ENCODE measurements at places on chromosomes 7 and 10. TPM values are rescaled to one million over a fixed set of nuclear protein-coding genes. Genes with fewer than 3 reads are reported as not detected.

DNA sequence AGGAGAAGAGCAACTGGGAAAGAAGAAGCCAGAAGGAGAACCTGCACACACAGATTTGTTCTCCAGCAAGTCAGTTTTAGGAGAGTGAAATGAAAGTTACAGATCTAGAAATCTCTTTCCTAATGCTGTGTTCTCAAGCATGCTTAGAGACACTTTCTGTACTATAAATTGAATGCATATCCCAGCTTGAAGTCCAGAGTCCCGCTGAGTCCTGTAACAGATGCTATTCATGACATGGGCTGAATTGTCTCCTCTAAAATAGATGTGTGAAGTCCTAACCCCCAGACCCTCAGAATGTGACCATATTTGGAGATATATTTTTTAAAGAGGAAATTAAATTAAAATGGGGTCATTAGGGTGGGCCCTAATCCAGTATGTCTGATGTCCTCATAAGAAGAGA, 46.9 kb upstream of the GJD4 start:
- no peak for DNase-seq

- peak; percentile 25 for DNase-seq
Observed at GRCh38 chr7:20651960-20652544, 36.6 kb downstream of the ABCB5 start.

DNA sequence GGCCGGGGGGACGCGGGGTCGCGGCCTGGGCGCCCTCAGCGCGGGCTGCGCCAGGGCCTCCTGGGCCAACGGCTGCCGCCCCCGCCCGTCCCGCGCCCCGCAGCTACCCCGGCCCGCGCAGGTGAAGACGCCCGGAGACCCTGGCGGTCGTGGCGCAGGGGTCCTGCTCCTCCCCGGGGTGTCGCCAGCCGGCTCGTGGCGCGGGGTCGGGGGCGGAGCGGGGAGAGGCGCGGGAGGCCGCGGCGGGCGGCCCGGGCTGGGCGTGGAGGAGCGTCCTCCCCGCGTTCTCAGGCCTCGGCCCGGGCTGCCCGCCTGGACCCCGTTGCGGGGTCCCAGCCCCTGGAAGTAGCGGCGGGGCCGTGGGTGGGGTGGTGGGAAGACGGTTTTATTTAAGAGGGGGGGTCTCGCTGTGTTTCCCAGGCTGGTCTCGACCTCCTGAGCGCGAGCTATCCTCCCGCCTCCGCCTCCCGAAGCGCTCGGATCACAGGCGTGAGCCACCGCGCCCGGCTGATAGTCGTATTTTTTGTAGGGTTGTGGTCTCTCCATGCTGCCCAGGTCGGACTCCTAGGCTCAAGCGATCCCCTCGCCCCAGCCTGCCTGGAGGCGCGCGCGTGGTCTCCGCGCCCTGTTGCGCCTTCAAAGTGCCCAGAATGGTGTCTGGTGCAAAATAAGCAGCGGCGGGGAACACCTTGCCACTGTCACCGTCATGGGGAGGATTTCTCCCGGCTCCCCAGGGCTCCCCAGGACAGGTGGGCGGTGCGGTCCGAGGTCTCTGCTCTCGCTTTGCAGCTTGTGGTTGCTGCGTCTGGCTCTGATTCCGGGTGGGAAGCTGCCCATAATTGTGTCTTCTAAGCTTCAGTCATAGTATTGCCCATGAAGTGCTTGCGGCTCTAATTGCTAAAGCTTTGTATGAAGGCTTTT, 15.3 kb upstream of the SUN1 start:
- peak; percentile 29 for DNase-seq

DNA sequence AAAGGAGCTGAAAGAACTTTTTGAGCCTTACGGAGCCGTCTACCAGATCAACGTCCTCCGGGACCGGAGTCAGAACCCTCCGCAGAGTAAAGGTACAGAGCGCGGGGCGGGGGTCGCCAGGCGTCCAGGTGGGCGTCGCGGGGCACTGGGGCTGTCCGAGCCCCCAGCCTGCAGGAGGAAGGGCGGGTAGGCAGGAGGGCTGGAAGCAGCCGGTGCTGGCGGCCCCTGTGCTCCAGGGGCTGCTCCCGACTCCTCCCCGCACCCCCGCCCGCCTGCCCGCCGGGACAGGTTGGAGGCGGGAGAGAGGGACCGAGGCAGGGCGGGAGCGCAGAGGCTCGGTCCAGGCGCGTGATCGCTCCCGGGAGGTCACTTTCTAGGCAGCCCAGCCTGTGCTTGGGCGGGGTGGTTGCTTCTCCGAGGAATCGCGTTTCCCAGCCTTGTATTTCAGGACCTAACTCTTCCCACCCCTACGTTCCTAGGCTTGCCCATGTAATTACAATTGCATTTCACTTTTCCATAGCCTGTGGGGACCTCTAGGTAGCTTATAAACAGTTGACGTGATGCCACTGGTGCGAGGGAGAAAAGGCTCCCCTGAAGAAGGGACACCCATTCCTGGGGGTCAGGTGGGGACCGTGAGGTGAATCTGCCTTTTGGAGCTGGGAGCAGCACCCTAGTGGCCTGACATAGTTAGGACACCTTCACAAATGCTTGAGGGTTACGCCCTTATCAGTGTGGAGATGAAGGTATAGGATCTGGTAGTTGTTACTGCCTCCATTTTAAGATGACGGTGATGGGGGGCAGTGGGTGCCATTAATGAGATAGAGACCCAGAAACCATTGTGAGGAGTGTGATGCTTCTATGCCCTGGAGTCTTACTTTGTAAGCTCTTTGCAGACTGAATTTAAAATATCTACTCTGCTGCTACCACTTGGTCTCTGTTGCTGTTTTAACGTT, 148.2 kb downstream of the CELF2 start:
- DNase-seq = no peak

DNA sequence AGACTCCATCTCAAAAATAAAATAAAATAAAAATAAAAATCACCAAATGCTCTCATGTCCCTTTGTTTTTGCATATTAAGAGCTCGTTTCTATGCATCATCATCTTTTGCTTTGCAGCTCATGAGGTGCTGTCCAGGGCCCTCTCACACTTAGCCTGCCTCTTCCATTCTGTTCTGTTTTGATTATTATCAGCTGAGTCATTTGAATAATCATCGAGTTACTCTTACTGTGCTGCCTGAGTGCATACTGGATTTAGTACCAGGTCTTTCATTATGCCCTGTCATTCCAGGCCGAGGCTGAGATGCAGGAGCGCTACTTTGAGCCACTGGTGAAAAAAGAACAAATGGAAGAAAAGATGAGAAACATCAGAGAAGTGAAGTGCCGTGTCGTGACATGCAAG, 33.0 kb downstream of the UCMA start:
- DNase-seq = peak; percentile 64

GRCh38 chr7:107494315-107494751, 24.5 kb downstream of the GPR22 start:
- no peak for DNase-seq

GRCh38 chr7:39808796-39809481, 141.1 kb upstream of the CDK13 start:
- DNase-seq = no peak

- peak; percentile 65 for DNase-seq
Observed at GRCh38 chr7:35707422-35707821, 12.5 kb upstream of the HERPUD2 start.

DNA sequence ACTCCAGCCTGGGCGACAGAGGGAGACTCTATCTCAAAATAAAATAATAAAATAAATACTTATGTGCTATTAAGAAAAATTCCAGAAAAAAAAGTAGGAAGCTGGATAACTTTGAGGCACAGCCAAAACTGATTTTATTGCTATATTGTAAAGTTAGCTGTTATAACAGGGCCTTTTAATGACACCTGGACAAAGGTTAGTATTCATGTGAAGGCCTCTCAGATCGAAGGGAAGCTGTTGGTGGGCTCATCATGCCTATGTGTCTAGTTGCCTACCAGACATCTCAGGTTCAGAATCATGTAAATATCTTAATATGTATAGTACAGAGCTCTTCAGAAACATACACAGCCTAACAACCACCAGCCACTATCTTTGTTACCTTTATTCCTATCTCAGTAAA, 143.0 kb downstream of the LCOR start:
- no peak for DNase-seq

- DNase-seq = no peak
Observed at GRCh38 chr10:51527522-51528219, 171.7 kb downstream of the CSTF2T start.

DNA sequence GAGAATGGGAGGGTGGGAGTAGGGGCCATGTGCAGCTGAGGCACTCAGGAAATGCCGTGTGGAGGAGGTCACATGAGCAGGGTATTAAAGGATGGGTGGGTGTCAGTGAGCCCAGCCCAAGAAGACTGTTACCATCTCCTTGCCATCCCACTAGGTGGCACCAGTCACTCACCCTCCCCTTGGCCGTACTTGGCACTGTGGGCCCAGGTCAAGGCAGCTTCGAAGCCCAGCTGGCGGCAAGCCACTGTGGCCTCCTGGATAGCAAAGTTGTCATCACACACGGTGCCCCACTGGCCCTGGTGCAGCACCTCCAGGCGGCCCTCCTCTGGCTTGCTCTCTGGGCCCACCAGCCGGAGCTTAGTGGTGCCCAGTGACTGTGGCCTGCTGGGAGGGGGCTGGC, 5.4 kb downstream of the LOXL4 start:
- no peak for DNase-seq

- DNase-seq = no peak
Observed at GRCh38 chr10:17227367-17228090, 512 bp upstream of the VIM start.

The LFNG gene
- 58.6 TPM for total RNA-seq

The OPN1SW gene
- total RNA-seq = not detected

The FFAR4 gene
- total RNA-seq = not detected

The NPY4R2 gene
- total RNA-seq = not detected

The FOXK1 gene
- total RNA-seq = 51.8 TPM
